Stimulated activated CD4-positive, alpha-beta T cell treated with anti-CD3 and anti-CD28 coated beads, TNF-alpha, amount 100 ng/mL, for 48 hours (primary cell): ENCODE measurements at places on chromosomes 12 and 14.

DNA sequence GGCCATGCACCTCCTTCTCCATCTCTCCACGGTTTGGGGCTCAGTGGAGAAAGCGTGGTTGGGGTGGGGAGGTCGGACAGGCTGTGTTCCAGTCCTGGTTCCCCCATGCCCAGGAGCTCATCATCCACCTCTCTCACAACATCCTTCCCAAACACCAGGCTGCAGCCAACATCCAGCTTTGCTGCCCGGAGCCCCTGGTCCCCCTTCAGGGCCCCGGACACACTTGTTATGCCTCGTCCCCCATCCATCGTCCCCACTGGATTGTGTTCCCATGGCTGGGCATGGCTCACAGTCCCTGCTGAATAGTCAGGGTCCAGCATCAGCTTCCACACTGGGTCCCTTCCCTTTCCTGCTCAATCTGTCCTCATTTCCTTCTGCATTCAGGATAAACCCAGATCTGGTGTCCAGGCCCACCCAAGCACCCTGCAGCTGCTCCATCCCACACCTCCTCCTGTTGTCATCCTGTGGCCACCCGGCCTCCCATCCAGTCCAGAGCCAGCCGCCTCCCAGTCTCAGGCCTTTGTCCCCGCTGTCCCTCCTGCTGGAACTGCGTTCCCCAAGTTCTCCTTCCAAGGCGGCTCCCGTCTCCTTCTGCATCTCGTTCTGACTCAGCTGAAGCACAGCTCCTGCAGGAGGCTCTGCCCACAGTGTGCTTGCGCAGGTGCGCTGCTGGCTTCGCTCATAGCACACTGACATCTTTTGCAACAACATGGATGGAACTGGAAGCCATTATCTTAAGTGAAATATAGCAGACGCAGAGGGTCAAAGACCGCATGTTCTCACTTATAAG, 211.4 kb upstream of the RTL1 start:
- DNase-seq = no peak

DNA sequence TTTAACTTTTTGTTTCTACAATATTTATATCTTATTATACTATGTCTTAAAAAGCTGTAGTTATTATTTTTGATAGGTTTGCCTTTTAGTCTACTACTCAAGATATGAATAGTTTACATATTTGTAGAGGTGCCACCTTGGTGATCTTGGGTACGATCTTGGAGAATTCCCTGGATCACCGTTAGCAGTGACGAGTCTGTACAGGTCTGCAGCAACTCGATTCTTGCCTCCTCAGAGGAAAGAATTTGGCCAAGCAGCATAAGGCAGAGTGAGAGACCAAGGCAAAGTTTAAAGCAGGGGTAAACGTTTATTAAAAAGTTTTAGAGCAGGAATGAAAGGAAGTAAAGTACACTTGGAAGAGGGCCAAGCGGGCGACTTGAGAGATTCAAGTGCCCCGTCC, 3.1 kb upstream of the TCTN2 start:
- no peak for DNase-seq

- DNase-seq = no peak
These were observed 365.0 kb downstream of the CCER1 start for GRCh38 chr12:90589956-90590355.

GRCh38 chr12:10753059-10753458, 29.9 kb upstream of the YBX3 start:
- no peak for DNase-seq

DNA sequence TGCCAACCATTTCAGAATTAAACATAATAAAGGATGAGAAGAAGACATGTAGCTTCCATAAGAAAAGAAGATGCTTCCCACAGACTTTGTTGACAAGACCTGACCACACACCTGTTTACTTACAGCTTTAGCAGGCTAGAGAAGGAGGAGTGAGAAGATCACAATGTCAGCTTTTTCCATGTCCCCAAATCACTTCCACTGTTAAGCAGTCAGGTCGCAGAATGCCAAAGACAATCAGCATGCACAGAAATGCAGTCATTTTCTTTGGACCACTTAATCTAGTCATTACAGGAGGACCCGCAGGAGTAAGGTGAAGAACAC, 314.9 kb downstream of the SSPN start:
- no peak for DNase-seq

DNA sequence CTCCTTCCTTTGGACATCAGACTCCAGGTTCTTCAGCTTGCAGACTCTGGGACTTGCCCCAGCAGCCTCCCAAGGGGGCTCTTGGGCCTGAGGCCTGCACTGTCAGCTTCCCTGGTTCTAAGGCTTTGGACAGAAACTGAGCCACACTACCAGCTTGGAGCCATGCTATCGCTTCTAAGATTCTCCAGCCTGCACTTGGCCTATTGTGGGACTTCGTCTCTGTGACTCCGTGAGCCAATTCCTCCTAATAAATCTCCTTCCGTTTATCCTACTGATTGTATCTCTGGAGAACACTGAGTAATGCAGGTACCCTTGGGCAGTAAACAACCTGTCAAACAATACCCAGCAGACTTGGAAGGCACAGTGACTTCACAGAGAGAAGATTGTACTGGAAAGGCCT, 24.9 kb upstream of the RHOJ start:
- DNase-seq = no peak

DNA sequence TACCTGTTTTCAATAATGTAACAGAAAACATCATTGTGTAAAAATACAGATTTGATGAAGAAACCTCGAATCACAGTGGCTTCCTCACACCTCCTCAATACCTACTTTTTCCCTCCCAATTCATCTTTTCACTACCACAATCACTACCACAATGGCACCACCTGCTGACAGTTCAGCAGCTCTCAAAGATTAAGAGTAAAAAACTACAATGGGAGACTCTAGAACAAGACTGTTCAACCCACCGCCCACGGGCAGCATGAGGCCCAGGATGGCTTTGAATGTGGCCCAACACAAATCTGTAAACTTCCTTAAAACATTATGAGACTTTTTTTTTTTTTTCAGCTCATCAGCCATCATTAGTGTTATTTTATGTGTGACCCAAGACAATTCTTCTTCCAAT, 15.2 kb downstream of the MED6 start:
- DNase-seq = no peak

DNA sequence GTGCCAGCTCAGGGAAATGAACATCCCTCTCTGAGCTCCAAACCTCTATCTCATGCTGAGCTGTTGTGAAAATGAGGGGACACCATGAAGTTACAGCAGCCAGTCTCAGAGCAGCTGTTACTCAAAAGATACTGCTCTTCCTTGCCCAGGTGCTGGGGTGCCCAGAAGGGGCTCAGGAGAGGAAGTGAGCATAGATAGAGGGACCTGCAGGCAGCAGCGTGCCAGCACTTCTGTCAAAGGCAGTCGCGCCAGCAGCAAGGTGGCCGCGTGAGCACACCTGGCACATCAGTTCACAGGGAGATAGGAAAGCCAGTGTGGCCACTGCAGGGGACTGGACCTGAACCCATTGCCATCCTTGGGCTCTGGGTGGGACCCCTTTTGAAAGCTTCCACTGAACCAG, 27.8 kb downstream of the C14orf132 start:
- DNase-seq = no peak

DNA sequence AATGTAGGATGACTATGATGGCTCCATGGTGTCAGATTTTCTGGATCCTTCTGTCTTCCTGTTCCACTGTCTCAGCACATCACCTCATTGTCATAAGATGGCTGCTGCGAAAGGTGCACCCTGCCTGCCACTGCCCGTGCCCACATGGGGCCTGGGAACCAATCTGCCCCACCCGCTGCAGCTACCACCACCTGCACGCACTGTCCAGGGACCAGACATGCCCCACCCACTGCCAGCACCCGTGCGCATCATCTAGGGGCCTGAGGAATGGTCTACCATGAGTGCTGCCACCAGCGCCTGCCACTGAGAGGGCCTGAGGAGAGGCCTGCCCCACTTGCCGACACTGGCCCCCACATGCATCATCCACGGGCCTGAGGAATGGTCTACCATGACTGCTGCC, 23.8 kb downstream of the CYP46A1 start:
- DNase-seq = no peak

- no peak for DNase-seq
These were observed 241.2 kb upstream of the G2E3 start for GRCh38 chr14:30317729-30318128.

GRCh38 chr14:93100570-93100969, 15.2 kb downstream of the ITPK1 start:
- no peak for DNase-seq

- DNase-seq = no peak
These were observed 55.6 kb downstream of the TSPAN9 start for GRCh38 chr12:3132636-3133404.

DNA sequence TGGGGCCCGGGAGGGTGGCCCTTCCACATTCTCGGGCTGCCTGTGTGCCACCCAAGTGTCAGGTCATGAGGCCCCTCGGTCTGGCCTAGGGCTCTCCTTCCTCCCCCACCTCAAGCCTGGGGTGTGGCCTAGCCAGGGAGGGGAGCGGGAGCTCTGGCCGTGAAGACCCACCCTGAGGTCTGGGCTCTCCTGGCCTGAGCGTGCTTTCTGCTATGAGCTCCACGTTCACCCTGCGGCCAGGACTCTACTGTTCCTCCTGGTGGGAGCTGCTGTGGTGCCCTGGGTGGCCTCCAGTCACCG, 12.0 kb downstream of the PACS2 start:
- DNase-seq = no peak

DNA sequence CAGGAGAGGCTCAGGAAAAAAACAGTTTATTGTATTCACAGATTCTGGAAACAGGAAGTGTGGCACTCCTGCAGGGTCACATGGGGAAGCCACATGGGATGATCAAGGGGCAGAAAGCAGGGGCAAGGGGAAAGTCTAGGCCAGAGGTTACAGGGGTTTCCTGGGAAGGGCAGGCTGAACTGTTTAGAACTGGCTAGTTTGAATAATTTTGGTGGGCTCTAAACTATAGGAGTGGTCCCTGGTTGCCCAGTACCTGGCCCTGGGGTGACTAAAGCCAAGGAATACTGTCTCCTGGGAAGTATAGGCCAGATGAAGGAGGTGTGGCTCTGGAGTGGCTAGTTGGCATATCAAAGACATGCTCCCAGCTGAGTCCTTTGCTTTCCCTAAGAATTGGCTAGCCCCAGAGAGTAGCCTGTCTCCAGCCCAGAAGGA, 169.2 kb downstream of the SLC41A2 start:
- no peak for DNase-seq
